Central memory CD8-positive, alpha-beta T cell (primary cell): ENCODE measurements at places on chromosomes 6 and 20.

DNA sequence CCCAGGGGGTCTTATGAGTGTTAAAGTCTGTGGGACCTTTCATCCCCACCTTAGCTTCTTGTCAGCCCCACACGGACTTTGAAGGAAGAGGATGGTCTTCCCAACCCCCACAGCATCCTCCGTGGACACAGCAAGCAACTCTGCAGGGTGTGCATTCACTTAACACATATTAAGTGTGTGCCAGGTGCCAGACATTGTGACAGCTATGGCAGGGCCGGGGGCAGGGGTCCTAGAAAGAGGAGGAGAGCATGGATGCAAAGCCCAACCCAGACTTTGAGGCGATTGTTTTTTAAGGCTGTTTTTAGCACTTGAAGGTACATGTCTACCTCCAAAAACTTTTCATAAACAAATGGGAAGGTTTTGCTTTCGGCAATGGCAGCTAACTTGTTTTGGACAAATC, 121.6 kb upstream of the KCNG1 start:
- peaks cover 72% of the 10 kb centered on the region for H3K27me3 ChIP-seq
- H3K4me3 ChIP-seq, result no peak overlapping the region
- peaks cover 2% of the 10 kb centered on the region for H3K36me3 ChIP-seq
- H3K4me1 ChIP-seq, result no peaks in the 10 kb centered on the region
- DNase-seq, result no peak

DNA sequence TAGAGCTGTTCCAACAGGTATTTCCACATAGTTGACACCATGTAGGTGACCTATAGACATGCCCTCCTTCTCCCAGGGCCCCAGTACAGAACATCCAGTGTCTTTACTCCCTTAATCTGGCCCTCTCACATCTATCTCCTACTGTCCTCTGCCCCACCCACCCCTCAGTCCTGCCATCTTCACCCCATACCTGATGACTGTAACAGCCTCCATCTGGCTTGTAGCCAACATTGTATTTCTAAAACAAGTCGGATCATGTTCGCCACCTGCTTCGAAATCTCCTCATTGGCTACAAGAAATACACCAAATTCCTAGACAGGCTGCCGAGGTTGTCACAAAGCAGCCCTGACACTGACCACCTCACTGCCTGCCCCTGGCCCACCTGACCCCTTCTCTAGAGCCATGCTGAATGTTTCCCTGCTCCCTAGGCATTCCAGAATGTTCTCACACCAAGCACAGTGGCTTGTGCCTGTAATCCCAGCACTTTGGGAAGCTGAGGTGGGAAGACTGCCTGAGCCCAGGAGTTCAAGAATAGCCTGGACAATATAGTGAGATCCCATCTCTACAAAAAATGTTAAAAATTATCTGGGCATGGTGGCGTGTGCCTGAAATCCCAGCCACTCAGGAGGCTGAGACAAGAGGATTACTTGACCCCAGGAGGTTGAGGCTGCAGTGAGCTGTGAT, 6.0 kb downstream of the ZC3H12D start:
- no peak overlapping the region for H3K4me3 ChIP-seq
- no peak for DNase-seq
- peak overlapping the region; percentile 100 for H3K27ac ChIP-seq
- H3K27me3 ChIP-seq, result no peaks in the 10 kb centered on the region

- peak overlapping the region; percentile 100 for H3K27ac ChIP-seq
- peaks cover 64% of the 10 kb centered on the region for H3K4me1 ChIP-seq
- H3K4me3 ChIP-seq, result peak overlapping the region; percentile 95
- peaks cover 40% of the 10 kb centered on the region for H3K36me3 ChIP-seq
- peaks cover 8% of the 10 kb centered on the region for H3K27me3 ChIP-seq
These were observed 52.9 kb upstream of the BTN3A2 start for GRCh38 chr6:26312096-26312463.

DNA sequence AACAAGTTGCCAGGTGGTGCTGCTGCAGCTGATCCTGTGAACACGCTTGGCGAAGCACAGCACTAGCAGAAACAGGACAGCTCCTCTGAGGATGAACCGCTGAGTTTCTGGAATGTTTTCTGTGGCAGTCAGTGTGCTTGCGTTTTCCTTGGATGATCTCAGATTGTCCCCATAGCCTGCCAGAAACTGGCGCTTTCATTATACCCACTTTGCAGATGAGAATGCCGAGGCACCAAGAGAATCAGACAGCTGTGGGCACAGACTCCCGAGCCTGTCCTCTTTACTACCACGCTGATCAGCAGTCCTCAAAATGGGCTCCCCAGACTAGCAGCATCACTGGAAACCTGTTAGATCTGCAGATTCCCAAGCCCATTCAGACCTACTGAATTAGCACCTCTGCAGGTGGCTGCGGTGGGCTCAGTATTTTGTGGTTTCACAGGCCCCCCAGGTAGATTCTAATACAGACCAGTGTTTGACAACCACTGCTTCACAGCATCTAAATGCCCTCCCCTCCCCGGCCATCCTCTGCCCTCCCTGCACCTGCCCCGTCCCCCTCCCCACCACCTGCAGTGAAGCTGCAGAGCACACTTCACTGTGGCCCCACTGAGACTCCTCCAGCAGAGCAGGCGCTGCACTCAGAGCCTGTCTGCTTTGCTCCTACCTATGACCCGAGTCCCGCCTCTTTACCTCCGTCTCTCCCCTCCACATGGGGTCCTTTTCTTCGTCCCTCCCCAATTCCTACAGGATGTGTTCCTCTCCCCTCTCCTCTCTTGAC, 29.6 kb downstream of the SPATA2 start:
- H3K27me3 ChIP-seq, result no peaks in the 10 kb centered on the region
- H3K4me3 ChIP-seq, result no peak overlapping the region
- H3K4me1 ChIP-seq, result peaks cover 12% of the 10 kb centered on the region
- H3K27ac ChIP-seq, result no peak overlapping the region
- no peak for DNase-seq

DNA sequence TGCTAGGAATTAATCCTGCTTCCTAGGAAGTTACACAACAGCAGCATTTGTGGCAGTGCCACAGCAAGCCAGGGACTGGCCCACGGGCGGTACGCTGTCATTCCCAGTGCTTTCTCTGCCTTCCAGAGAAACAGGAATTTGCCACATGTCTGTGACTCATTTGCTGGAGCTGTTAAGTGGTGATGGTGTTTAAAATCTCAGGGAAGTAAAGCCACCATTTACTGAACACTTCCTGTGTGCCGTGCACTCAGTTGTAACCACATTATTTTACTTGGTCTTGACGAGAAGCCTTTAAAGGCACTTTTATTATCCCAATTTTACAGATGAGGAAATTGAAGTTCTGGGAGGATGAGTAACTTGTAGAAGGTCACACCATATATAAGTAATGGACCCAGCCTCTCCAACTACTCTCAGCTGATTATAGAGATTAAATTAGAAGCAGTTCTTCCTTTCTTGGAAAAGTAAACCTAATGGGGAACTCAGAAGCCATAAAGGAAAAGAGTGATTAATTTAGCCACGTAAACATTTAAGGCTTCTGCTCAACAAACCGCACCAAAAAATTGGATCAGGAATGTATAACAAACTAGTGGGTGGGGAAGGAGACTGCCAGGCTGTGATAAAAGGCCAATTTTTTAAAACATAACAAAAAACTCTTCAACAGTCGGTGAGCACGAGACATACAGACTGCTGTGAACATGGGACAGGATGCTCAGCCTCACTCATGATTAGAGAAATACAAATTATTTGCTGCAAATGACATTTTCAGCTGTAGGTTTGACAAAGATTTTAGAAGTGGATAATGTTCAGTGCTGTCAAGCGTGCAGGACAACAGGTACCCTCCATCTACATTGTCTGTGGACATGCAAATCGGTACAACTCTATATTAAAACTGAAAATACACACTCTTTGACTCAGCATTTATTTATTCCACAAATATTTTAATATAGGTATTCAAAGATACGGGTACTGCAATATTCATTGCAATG, 311.2 kb downstream of the NRN1 start:
- no peaks in the 10 kb centered on the region for H3K4me1 ChIP-seq
- no peak overlapping the region for H3K27ac ChIP-seq
- H3K27me3 ChIP-seq, result no peaks in the 10 kb centered on the region
- H3K36me3 ChIP-seq, result peaks cover 1% of the 10 kb centered on the region

DNA sequence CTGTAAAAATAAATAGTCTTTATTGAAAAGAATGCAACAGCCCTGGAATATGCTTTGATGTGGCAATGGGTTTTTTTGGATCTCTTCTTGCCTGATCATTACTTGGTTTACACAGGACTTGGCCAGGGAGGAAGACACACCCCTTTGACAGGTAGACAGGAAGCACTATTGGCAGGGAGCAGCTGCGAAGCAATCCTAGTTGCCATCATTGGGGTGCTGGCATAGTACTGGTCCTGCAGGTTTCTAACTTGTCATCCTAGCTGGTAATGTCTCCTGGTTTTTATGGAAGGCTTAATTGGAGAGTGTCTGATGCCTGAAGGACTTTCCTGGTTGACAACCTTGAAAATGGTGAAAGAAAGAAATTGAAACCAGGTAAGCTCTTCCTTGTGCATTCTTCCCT, 71.2 kb upstream of the CCN6 start:
- H3K36me3 ChIP-seq, result peaks cover 2% of the 10 kb centered on the region
- H3K4me3 ChIP-seq, result no peak overlapping the region
- H3K4me1 ChIP-seq, result peaks cover 31% of the 10 kb centered on the region
- DNase-seq, result no peak
- H3K27me3 ChIP-seq, result no peaks in the 10 kb centered on the region

DNA sequence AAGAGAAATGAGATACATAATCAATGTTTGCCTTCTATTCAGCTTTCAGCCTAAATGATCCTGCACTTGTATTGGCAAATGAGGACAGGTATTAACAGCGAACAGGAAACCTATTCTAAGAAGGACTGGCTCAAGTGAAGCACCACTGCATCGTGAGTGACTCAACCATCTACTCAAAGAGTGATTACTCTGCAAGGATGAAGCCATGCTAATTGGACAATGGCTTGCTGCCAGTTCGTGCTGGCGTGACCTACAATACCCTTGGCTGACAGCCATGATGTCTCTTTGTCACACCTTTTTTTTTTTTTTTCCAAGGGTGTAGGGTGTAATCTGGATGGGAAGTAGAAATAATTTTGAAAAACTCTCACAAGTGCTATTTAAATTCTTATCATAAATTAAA, 104.9 kb downstream of the GJA10 start:
- peaks cover 2% of the 10 kb centered on the region for H3K36me3 ChIP-seq
- no peak overlapping the region for H3K4me3 ChIP-seq
- no peak for DNase-seq
- H3K27me3 ChIP-seq, result no peaks in the 10 kb centered on the region

GRCh38 chr6:73264446-73264845, 1.4 kb upstream of the KHDC1 start:
- H3K4me3 ChIP-seq, result peak overlapping the region; percentile 76
- no peak overlapping the region for H3K27ac ChIP-seq
- no peaks in the 10 kb centered on the region for H3K27me3 ChIP-seq
- H3K36me3 ChIP-seq, result peaks cover 2% of the 10 kb centered on the region

DNA sequence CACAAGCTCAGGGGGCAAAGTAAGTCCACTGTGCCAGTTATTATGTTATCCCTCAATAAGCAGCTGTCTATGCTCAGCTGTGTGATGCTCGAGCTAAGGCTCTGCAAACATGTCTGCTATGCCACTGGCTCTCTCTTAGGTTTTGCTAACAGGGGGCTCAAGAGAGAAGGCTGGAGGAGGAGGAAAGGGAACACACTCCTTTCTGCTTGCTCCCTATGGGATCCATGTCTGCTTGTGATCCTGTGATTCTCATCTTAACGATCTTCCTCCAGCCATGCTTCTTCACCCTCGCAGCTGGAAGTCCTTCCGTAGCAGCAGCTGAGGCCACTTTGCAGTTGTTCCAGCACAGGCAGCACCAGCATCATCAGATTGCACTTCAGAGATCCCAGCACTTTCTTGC, 37.0 kb upstream of the IGF2R start:
- H3K4me3 ChIP-seq, result no peak overlapping the region
- H3K27ac ChIP-seq, result no peak overlapping the region
- H3K27me3 ChIP-seq, result no peaks in the 10 kb centered on the region
- DNase-seq, result no peak
- H3K36me3 ChIP-seq, result peaks cover 6% of the 10 kb centered on the region
- peaks cover 24% of the 10 kb centered on the region for H3K4me1 ChIP-seq

DNA sequence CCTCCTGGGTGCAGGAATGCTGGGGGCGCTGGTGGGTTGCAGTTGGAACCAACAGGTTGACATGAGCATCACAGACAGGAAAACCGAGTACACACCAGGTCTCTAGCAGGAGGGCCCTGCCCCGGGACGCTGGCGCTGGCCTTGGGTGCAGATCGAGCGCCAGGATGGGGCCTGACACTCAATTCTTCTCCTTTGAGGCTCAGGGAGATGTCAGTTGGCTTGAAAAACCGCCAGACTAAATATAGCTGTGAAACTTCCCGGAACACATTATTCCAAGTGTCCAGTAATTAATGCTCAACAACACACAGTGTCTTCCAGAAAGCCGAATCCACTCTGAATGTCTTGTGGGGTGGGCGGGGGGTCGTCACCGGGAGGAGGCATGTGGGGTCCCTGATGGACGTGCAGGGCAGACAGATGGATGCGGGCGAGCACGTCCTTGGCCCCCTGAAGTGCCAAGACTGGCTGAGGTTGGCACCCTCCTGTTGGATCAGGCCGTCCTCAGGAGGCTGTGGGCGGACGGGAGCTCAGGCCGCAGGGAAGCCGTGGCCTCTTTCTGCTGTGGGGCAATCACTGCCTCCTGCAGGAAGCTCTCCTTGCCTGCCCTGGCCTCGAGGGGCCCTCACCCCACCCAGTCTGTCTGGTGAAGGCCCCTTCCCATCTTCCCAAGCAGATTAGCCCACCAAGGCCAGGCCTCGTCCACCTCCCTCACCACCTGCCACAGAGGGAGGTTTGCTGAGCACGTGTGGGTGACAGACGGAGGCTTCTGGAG, 19.4 kb upstream of the GATA5 start:
- DNase-seq, result no peak
- H3K27ac ChIP-seq, result no peak overlapping the region
- H3K27me3 ChIP-seq, result peaks cover 27% of the 10 kb centered on the region
- H3K36me3 ChIP-seq, result peaks cover 1% of the 10 kb centered on the region
- no peak overlapping the region for H3K4me3 ChIP-seq

- no peak for DNase-seq
- no peak overlapping the region for H3K27ac ChIP-seq
These were observed 36.3 kb upstream of the PDE7B start for GRCh38 chr6:135815216-135815615.

DNA sequence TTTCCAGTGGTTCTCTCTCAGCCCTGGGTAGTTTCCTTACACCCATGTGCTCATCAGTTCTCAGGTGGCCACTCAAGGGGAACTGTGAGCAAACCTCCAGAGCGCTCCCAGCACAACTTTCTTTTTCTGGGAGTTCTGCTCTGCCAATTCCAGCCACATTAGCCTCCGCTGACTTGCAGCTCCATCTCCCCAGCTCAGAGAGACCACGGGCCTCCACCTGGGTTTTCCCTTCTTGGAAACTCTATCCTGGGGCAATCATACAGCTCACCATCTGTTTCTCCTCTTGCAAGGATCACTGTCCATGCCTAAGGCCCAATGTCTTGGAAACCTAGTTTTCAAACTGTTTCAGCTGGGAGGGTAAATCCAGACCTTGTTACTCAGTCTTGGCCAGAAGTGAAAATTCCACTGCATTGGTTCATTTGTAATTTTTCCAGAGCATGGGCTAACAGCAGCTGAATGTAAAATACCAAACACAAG, 129.9 kb downstream of the EYA2 start:
- DNase-seq, result no peak
- H3K27ac ChIP-seq, result no peak overlapping the region
- peaks cover 49% of the 10 kb centered on the region for H3K27me3 ChIP-seq
- H3K4me1 ChIP-seq, result no peaks in the 10 kb centered on the region
